ENCODE measurements at places on chromosomes 16 and 17.

GRCh38 chr16:59522826-59523225 lies 788.7 kb upstream of the GOT2 start:
- DNase-seq, result no peak

GRCh38 chr17:61312406-61313295 lies 87.0 kb upstream of the TBX2 start:
- no peak for DNase-seq

GRCh38 chr17:40598619-40599467 lies 33.6 kb upstream of the CCR7 start:
- peak; percentile 53 for DNase-seq

GRCh38 chr16:1130382-1130781 lies 22.5 kb upstream of the CACNA1H start:
- no peak for DNase-seq

DNA sequence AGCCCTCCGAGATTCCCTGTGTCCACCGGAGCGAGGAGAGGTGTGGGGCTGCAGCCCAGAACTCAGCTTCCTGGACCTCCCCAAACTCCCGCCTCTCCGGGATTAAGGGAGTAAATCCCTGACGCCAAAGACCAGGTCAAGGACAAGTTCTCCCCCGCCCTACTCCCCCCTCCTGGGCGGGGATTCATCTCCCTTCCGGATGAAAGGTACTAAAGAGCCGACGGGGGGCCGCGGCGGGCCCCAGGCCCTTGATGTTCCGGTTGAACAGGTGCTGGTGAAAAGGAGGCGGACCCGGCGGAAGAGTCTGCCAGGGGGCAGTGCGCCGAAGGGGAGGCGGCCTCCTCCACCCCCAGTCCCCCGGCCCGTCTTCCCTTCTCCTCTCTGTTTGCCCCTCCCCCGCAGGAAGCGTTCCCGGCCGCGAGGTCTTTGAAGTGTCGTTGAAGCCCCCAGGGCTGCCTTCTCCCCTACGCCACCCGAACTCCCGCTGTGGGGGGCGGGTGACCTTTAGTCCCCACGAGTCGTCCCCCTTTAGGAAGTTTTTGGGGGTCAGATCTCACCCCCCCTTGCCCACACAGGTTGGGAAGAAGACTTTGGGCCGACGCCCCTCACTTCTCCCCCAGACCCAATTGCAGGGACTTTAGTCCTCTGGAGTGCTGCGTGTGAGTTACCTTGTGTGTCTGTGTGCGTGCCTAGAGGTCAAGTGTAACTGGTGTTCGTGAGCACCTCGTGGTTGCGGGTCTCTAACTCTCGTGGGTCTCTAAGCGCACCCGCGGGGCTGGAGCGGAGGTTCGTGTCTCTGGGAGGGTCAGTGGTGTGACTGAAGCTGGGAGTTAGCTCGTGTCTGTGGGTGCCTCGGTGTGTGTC lies 1.1 kb upstream of the MLLT6 start:
- peak; percentile 60 for DNase-seq

GRCh38 chr16:74275711-74276110 lies 20.9 kb upstream of the PSMD7 start:
- no peak for DNase-seq

DNA sequence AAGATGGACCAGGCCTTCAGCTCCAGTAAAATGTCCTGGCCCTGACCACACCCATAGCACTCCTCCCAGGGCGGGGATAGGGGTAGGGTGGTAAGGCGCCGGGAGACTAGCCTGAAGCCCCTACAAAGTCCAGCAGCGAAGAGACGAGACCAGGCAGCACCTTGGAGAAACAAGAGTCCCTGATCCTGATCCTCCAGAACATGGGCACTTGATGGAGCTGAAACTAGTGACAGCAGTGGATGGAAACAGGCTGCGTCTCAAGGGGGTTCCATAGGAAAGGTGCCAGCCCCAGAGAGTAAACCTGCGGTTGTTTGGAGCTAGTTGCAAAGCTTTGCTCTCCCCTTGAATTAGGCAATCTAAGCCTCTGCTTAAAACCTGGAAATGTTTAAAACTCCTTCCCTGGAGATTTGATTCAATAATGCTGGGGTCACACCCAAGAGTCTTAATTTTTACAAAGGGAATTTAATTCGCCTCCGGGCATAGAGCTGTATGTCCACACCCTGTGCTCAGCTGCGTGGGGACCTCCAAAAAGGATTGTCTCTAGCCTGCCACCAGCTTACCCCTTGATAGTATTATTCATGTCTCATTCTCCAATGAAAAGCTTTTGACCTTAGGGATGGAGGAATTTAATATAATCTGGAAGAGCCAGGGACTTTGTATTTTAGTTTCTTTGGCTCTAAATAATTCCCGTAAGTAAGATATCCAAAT lies 258.6 kb downstream of the PMP22 start:
- no peak for DNase-seq

GRCh38 chr17:7403977-7404736 lies at the start of gene TMEM256:
TMEM256 (minus strand) TSS chr17:7404097; CDS start chr17:7404084, 13 bp downstream.
- peak; percentile 98 for DNase-seq

GRCh38 chr17:48726916-48727286 lies 1.6 kb downstream of the HOXB13 start:
- no peak for DNase-seq

GRCh38 chr16:16015849-16016248 lies 66.4 kb downstream of the ABCC1 start:
- DNase-seq, result no peak

DNA sequence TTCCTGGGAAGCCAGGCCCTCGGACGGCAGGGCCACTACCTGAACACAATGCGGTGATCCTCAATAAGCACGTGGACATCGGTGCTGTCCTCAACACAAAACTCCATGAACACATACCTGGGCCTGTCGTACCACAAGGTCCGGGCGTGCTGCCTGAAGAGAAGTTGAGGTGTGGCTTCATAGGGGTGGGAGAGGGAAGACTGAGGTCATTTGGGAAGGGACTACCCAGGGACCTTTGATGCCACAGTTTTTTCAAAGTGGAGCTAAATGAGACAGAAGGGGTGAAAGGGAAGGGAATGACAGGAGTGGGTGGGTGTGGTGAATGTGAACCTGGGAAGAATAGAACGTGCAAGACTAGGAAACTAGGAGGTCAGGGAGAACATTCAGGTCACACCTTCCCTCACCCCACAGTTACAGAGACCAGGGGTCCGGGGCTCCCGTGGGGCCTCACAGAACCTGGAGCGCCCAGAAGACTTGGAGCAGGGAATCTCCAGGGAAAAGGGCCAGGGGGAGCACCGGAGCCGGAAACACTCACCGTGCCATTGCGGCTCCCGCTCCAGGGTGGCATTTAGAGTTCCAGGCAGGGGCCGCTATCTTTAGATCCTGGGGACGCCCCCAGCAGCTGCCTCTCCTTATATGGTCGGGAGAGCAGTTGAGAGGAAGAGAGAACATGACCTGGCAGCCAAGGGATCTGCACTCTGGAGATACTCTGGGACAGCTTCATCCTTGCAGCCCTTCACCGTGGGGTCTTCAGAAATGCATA lies at the start of gene PTGES3L:
Gene PTGES3L, minus strand, starts transcription at position 570 of the 763 bp plus-strand sequence. Its CDS starts 27 bp downstream, at position 543.
- DNase-seq, result peak; percentile 17

DNA sequence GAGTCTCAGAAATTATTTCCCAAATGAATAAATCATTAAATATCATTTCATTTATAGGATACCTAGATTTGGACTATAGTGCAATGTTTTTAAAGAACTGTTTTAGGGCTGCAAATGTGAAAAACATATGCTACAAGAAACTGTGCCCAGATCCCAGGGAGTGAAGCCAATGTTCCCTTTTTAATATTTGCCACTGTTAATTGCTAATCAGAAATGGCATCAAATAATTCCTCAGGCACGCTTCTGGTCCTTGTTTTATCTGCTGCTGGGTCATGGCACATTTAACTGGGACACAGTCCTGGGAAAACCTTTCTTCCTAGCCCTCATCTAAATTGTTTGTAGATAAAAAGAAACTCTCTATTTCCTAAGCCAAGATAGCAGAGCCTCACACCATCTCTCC lies 79.3 kb upstream of the CNTNAP4 start:
- no peak for DNase-seq

DNA sequence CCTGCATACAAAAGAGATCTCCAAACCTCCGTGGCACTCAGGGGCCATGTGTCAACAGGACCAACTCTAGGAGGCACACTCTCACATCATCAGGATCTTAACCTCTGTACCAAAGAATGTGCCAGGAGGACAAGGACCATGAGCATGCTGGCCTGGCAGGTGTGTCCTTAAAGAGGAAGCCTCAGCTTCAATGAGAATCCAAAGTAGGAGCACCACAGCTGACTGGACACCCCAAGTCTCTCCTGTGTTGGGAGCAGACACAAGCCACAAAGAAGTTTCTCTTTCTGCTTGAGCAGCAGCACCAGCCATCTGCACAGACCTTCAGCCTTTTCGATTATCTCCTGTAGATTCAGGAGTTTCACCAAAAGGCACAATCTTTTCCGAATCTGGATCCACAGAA lies 1734.5 kb downstream of the TP53TG3F start:
- no peak for DNase-seq

DNA sequence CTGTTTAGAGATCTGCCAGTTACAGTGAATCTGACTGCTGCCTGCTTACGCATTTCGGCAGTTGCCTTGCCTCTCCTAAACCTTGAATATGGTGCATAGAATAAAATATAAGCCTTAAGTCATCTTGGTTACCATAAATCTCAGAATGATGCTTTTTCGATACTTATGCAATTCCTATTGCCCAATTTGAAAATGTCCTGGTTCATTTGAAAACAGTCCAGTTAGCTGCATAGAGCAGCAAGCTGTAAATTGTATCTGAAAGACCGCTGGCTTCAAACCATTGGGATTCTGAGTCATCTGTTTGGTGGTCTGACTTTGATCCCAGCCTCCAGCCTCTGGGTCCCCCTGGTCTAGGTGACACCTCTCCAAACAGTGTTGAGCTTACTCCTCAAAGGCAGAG lies 2.7 kb upstream of the PRKCA start:
- DNase-seq, result no peak

- DNase-seq, result peak; percentile 31
Measured at GRCh38 chr16:85564277-85565051, 48.7 kb upstream of the GSE1 start.

DNA sequence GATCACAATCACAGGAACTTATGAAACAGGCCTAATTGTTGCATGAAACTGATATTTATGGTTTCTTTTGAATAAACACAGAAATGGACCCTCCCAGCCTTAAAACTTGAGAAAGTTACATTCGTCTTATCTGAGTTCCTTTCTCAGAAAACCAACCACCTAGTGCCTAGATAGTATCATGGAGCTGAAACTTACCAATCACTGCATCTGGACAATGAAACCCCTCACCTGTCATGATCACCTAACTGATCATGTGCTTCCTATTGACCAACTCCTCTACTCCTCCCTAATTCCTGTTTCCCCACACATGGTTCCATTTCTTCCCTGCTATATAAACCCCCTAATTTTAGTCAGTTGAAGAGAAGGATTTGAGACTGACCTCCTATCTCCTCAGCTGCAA lies 216.1 kb downstream of the SLC39A11 start:
- no peak for DNase-seq

- no peak for DNase-seq
Measured at GRCh38 chr17:21186399-21187187, 27.4 kb downstream of the TMEM11 start.

DNA sequence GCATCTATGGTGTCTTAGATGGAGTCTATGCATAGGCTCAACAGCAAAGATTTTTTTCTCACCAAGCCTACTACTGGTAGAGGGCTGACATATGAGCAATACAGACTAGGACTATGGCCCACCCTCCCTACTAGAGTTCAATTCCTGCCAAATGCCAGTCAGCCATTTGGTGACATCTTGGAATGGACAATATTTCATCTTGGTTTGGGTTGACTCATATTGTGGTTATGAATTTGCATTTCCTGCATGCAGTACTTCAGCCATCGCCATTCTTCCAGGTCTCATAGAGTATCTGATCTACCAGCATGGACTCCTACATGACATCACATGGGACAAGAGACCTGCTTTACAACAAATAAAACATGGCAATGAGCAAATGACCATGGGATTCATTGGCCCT lies 778.1 kb upstream of the SOX9 start:
- no peak for DNase-seq

DNA sequence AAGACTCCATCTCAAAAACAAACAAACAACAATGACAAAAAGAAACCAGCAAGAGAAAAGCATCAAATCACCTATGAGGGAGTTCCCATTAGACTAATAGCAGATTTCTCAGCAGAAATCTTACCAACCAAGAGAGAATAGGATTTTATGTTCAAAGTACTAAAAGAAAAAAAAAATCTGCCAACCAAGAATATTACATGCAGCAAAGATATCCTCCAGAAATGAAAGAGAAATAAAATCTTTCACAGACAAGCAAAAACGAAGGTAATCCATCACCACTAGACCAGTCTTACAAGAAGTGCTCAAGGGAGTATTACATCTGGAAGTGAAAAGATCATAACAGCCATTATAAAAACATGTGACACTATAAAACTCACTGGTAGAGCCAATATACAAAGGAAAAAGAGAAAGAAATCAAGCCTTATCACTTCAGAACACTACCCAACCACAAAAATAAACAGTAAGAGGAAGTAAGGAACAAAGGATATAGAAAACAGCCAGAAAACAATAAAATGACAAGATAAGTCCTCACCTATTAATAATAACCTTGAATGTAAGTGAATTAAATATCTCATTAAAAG lies 66.3 kb downstream of the STX8 start:
- no peak for DNase-seq

- DNase-seq, result peak; percentile 36
Measured at GRCh38 chr17:57256708-57257112, 387 bp downstream of the MSI2 start.

- DNase-seq, result peak; percentile 36
Measured at GRCh38 chr17:65182233-65182632, 45.1 kb downstream of the RGS9 start.

GRCh38 chr17:64778240-64779097 lies 116.4 kb upstream of the SMURF2 start:
- DNase-seq, result no peak

- DNase-seq, result no peak
Measured at GRCh38 chr17:31544186-31544585, 152.7 kb downstream of the RAB11FIP4 start.

DNA sequence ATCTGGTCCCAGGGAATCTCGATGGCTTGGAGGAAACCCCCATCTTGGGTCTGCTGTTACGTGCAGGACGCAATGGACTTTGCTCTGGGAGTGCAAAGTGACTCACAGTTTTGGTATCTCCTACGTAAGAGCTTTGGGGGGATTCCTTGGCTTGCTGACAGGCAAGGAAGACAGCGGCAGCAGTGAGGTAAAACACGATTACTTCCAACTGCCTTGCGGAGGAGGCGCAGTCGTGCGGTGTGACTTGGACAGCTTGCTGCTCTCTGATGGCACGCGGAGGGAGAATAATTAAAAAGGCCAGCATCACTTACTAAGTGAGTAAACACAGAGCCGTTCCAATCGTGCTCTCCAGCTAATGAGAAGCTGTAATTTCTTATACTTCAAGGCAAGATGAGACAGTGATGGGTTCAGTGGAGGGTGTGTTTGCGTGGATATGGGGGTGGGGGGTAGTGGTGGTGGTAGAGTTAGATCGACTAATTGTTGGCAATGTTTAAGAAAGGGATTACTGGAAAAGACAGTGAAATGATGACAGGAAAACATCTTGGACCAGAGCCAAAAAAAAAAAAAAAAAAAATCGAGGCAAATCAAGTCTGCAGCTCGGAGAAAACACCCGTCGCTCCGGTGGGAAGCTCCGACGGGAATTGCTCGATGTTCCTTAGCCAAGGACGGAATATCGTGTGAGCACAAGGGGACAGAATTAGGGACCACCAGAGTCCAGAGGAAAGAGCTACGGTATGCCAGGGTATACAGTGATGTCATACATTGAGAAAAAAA lies 184.8 kb upstream of the ZFHX3 start:
- DNase-seq, result no peak

- peak; percentile 70 for DNase-seq
Measured at GRCh38 chr17:3965118-3965800, 1.0 kb upstream of the ATP2A3 start.

All from CD4-positive, alpha-beta T cell (primary cell).